ENCODE measurements at places on chromosomes 3 and 15.

- DNase-seq: no peak
Observed at GRCh38 chr3:12613250-12613649, 50.7 kb downstream of the RAF1 start.

- DNase-seq: no peak
Observed at GRCh38 chr15:23472678-23473077, 25.6 kb upstream of the GOLGA6L2 start.

GRCh38 chr15:78828920-78829319 lies 17.7 kb upstream of the ADAMTS7 start:
- no peak for DNase-seq

DNA sequence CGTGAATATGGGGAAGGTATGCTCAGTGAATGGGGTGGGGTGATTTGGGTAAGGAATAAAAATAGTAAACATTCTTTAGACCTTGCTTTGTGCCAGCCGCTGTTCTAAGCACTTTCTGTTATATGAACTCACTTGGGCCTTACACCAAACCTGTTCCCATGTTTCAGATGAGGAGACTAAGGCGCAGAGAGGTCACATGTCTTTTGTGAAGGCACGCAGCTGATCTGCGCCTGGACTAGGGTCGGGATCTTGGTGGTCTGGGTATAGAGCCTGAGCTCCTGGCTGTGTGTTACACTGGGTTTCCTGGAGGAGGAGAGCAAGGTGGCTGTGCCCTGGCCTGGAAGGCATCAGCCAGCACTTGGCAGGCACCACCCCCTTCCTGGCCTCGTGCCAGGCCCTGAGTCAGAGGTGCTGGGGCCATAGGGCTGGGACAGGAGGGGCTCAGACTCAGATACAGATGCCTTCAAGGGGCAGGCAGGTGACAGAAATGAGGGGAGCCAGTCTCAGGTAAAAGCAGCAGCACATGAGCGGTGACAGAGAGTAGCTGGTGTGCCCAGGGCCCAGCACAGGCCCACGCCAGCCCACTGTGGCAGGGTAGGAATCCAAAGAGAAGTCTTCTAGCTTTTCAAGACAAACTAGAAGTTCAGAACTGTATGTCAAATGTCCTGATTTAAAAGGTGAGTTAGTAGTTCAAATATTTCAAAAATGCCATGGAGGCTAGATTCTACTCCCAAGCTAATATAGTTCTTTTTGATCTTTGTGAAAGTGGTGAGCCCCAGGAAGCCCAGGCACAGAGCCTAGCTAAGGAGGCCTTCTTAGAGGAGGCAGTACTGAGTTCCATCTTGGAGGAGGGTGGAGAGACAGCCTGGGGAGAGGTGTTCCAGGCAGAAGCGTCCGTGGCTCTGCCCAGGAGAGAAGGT lies 83.1 kb downstream of the DNAJB8 start:
- DNase-seq: peak; percentile 83

- no peak for DNase-seq
Observed at GRCh38 chr15:33131552-33132232, 62.8 kb downstream of the FMN1 start.

- no peak for DNase-seq
Observed at GRCh38 chr3:140845882-140846281, 95.8 kb upstream of the SLC25A36 start.

DNA sequence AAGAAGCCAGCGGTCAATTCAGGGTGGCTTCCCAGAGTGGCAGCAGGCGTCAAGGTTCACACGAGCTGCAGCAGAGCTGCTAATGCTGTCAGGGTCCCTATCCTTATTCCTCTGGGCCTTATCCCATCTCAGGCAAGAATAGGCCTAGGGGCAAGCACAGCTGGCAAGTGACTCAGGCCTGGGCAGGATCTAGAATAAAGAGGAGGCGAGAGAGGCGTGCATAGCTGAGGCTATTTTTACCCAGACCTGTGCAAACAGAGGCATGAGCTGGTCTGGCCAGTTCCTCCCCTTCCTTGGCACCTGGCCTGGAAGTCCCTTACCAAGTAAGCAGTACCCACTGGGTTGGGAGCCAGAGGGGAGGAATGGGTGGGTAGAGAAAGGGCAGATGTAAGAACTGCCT lies 12.2 kb upstream of the VIPR1 start:
- peak; percentile 43 for DNase-seq

DNA sequence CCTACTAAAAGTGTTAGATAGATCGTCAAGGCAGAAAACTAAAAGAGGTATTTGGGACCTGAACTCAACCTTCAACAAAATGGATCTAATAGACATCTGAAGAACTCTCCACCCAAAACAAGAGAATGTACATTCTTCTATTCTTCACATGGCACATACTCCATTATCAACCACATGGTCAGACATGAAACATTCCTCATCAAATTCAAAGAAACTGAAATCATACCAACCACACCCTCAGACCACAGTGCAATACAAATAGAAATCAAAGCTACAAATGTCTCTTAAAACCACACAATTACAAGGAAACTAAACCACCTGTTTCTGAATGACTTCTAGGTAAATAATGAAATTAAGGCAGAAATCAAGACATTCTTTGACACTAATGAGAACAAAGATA lies 984.1 kb upstream of the GBE1 start:
- DNase-seq: no peak

GRCh38 chr15:38080651-38081275 lies 146.3 kb downstream of the TMCO5A start:
- no peak for DNase-seq

- no peak for DNase-seq
Observed at GRCh38 chr15:98844261-98844660, 163.3 kb downstream of the PGPEP1L start.

- no peak for DNase-seq
Observed at GRCh38 chr15:33209575-33210481, 15.3 kb upstream of the FMN1 start.

GRCh38 chr3:31853580-31853979 lies 127.5 kb downstream of the OSBPL10 start:
- DNase-seq: no peak

- no peak for DNase-seq
Observed at GRCh38 chr3:32200992-32201758, 37.3 kb upstream of the CMTM8 start.

DNA sequence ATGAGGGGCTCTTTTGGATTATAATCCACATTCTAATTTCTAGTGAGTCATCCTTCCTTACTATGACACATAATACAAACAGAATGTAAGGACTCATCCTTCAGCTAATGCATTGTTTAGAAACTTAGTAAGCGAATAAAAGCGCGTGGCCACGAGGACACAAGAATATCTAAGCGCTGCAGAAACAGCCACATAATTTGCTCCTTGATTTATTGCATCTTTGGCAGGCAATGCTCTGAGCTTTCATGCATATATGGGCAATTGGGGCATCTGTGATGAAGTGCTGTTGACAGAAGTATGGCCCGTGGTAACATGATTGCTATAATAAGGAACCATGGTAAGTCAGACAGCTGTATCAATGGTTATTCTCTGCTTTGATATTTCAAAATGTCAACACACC lies 191.3 kb upstream of the ZNF385D start:
- DNase-seq: no peak

DNA sequence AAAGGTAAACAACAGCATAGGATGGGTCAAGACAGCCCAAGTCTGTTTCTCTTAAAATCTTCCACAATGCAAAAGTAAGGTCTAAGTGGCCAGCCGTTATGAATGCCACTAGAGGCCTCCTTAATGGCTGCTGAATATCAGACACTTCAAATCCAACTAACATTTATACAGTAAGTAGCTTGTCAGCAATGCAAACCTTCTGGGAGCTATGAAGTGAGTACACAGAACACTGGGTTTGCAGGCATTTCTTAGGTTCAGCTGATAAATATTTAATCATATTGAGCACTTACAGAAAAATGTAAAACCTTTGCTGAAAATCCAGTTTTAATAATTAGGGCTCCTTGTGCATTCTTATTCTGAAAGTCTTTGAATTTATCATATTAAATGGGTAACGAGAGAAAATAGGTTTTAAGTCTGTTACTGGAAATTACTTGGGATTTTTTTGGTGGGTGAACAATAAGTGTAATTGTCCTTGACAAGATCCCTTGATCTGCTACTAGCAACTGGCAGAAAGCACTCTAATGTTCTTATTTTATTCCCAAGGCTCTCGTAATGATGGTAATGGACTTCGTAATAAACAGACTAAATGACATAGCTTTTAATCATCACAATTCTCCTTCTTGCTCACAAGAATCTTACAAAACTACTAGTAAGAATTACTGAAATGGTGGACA lies 141.7 kb upstream of the GPR149 start:
- no peak for DNase-seq

- no peak for DNase-seq
Observed at GRCh38 chr15:38896647-38897046, 332.0 kb upstream of the RASGRP1 start.

DNA sequence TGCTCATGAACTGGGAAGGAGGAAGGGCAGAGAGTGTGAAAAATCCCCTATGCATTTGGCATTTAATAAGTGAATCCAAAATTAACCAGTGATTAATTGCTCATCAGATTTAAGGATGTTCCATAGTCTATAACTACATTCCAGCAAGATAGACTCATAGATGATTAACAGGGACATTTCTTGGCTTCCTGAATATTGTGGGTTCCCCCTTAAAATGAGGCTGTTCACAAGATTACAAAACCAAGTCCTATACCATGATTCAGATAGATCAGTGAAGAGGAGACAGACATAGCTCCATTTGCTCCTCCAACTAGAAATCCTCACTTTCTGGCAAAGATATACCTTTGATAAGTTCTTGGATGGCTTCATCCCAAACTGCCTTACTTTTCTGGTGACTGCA lies 15.4 kb downstream of the RASGRP1 start:
- no peak for DNase-seq

DNA sequence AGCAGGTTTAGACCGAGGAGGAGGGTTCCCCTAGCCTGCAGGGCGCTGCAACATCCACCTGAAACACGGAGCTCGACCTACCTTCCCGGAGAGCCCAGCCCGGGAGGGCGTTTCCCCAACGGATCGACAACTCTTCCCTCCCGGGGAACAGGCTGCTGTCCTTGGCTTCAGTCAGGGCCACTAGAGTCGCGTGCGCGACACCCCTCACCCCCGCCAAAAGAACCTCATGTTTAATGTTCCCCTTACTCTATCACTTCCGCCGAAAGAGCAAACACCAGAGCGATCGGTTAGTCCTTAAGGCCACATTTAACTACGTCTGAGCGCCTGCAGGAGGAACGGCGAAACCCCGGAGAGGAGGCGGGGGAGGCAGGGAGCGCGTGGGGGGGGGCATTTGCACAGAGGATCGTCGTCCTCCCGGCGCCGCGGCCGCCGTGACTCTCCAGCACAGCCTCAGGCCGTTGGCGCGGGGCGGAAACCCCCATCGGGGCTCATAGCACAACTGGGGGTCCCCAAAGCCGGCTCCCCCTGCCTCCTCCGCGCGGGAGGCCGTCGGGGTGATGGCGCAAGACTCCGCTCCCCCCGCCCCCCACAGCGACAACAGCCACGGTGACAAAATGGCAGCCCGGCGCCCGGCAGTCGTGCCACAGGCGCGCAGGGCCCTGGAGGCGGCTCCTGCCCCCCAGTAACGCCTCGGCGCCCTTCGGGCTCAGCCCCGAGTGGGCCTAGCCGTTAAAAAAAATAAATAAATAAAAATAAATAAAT lies 3.2 kb downstream of the ANP32A start:
- DNase-seq: peak; percentile 92
